ENCODE measurements at places on chromosomes 2 and 18. TPM values are rescaled to one million over a fixed set of nuclear protein-coding genes. Genes with fewer than 3 reads are reported as not detected.

The OSR1 gene
- total RNA-seq = 96.4 TPM

The STPG4 gene
- total RNA-seq = not detected

The LHCGR gene
- 3.0 TPM for total RNA-seq

The DGUOK gene
- total RNA-seq = 50.7 TPM

The SFT2D3 gene
- 11.8 TPM for total RNA-seq

The NCKAP5 gene
- 0.33 TPM for total RNA-seq

The GKN1 gene
- not detected for total RNA-seq

The POMC gene
- 8.3 TPM for total RNA-seq

The SPAST gene
- total RNA-seq = 16.6 TPM

The GALNT13 gene
- 0.50 TPM for total RNA-seq

The CHRND gene
- not detected for total RNA-seq

The REG3A gene
- not detected for total RNA-seq

The CHST9 gene
- total RNA-seq = 2.0 TPM

The RAD51AP2 gene
- total RNA-seq = not detected

The IL1A gene
- total RNA-seq = not detected

The CBLN2 gene
- total RNA-seq = 0.13 TPM

The MC5R gene
- not detected for total RNA-seq

The AKAIN1 gene
- not detected for total RNA-seq

The ZNF397 gene
- total RNA-seq = 27.8 TPM

The NOSTRIN gene
- total RNA-seq = 6.6 TPM

The ROCK1 gene
- 102 TPM for total RNA-seq

The CROCC2 gene
- total RNA-seq = not detected

The MLPH gene
- total RNA-seq = 8.7 TPM

The CHRNG gene
- total RNA-seq = not detected
